ENCODE measurements at places on chromosomes 13 and 19. TPM values are rescaled to one million over a fixed set of nuclear protein-coding genes. Genes with fewer than 3 reads are reported as not detected.
A peak's percentile ranks its signal among the peaks of the same experiment; 100 is the strongest.

FLT3 gene
- not detected for total RNA-seq

DNA sequence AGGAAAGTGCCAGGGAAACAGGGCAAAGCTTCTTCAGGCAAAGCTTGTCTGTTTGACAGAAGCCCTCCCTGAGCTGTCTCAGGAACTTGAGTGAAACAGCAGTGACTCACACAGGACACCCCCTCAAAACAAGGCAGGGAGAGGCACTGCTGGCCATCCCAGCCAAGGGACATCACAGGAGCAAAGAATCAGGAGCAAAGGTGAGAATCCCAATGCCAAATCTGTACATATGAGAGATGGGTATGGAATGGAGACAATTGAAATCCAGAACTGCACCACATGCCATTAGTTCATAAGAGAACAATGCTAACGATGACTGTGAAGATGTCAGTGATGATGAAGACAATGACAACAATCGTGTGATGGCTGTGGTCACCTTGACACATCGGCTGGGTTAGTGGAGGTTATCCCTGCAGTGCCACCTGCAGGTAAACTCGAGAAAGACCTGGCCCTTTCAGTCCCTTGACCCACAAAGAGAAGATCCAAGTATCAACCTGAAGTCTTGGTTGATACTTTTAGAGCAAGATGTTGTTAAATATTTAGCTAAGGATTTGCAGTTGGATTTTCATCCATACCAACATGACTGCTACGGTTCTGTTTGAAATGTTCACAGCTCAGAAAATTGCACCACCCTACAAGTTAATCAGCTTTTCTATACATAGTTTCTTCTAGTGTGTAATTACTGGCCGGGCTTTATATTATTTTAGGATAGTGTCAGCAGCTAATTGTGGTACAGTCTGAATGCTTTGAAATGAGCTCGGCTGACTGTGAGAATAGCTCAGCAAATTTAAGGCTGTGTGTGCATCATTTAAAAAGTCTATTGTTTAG is 42.0 kb upstream of the IPO5 start:
- no peaks in the 10 kb centered on the region for H3K36me3 ChIP-seq
- no peak overlapping the region for H3K27ac ChIP-seq
- no peak overlapping the region for H3K4me3 ChIP-seq
- no peaks in the 10 kb centered on the region for H3K27me3 ChIP-seq

- no peaks in the 10 kb centered on the region for H3K4me1 ChIP-seq
- H3K27me3 ChIP-seq = no peaks in the 10 kb centered on the region
- no peaks in the 10 kb centered on the region for H3K36me3 ChIP-seq
- H3K27ac ChIP-seq = no peak overlapping the region
- peak; percentile 50 for DNase-seq
- no peak overlapping the region for H3K4me3 ChIP-seq
These were observed 14.7 kb downstream of the MAG start for GRCh38 chr19:35306473-35307246.

DNA sequence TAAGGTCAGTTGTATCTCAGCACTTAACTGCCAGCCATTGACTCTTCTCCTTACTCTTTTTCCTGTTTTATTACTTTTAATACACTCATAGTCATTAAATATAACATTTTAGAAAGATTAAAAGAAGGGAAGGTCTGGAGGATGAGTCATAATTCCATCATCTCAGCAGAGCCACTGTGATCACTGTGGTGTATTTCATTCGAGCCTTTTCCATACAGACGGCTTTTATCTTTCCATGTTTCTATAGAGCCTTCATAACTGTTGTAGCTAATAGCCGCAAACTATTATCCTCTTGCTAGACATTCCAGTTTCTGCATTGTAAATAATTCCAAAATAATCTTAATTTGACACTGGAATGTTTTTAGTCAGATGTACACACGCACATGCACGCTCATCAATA is 4.7 kb upstream of the FLT1 start:
- peaks cover 50% of the 10 kb centered on the region for H3K27me3 ChIP-seq
- H3K36me3 ChIP-seq = no peaks in the 10 kb centered on the region
- H3K27ac ChIP-seq = no peak overlapping the region
- no peak overlapping the region for H3K4me3 ChIP-seq
- peaks cover 4% of the 10 kb centered on the region for H3K4me1 ChIP-seq

DNA sequence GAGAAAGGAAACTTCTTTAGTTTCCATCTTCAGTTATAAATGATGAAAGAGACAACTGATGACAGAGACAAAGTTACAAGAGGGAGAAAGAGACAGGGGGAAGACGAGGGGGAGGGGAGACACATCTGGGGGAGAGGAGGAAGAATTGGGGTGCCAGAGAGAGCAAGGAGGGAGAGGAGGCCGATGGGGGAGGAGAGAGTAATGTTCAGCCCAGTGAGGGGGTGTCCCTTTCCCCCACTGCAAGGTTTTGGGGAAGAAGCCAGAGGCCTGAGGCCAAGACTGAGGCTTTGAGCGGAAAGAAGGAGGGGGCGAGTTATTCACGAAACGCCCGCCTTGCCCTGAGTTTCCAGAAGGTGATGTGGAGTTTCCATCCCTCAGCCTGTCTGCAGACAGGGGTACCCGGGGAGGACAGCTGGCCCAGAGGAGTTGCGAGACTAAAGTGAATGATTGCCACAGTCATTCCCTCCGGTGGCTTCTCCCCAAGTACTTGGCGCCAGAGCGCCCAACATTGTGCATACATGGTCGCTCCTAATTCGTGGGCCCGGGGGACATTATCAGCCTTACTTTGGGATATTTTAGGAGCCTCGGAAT is 558 bp upstream of the PPAN start:
- no peaks in the 10 kb centered on the region for H3K27me3 ChIP-seq
- no peak overlapping the region for H3K27ac ChIP-seq
- peak overlapping the region; percentile 88 for H3K4me3 ChIP-seq

GRCh38 chr19:34475975-34476594 is 5.5 kb upstream of the WTIP start:
- DNase-seq = no peak
- H3K27me3 ChIP-seq = no peaks in the 10 kb centered on the region
- peaks cover 19% of the 10 kb centered on the region for H3K36me3 ChIP-seq

DNA sequence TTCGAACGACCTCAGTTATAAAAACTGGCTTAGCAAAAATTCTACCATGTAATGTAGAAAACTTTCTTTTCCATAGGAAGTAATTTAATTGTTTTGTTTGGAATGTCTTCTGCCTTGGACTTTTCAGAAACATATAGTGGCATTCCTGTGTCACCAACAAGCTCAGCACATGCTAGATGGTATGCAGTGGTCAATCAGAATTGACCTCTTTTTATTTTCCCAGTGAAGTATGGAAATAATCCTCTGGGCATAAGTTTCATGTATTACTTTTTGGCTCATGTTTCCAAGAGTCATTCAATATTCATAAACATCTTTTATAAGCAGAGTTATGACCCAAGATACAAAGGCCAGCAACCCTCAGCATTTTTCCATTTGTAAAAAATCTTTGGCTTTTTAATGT is 33.6 kb downstream of the NALCN start:
- H3K27ac ChIP-seq = no peak overlapping the region
- H3K27me3 ChIP-seq = no peaks in the 10 kb centered on the region
- no peak for DNase-seq
- H3K4me1 ChIP-seq = no peaks in the 10 kb centered on the region

CCL25 gene
- not detected for total RNA-seq

DNA sequence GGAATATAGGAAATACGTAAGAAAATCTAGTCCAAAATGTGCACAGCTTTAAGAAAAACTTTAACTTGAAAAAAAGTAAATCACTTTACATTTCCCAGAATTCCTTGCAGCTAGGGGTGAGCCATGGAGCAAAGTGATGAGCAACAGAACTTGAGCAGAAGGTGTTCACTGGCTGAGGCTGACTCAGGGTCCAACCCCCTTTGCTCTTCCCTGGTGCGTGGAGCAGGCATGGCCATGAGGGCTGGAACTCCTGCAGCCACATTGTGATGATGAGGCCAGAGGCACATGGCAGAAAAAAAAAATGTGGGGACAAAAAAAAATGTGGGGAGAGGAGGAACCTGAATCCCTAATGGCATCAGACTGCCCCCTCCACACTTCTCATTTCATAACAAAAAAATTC is 9.9 kb upstream of the PLA2G4C start:
- H3K36me3 ChIP-seq = peaks cover 16% of the 10 kb centered on the region
- DNase-seq = no peak
- H3K27me3 ChIP-seq = no peaks in the 10 kb centered on the region
- no peak overlapping the region for H3K27ac ChIP-seq
- H3K4me1 ChIP-seq = peaks cover 26% of the 10 kb centered on the region

CBARP gene
- 3.3 TPM for total RNA-seq

ADAT3 gene
- 10.3 TPM for total RNA-seq

ZNF112 gene
- 1.9 TPM for total RNA-seq

ZNF584 gene
- total RNA-seq = 49.2 TPM
